Bladder microvascular endothelial cell (primary cell): ENCODE measurements at places on chromosomes 5 and 9. TPM values are rescaled to one million over a fixed set of nuclear protein-coding genes. Genes with fewer than 3 reads are reported as not detected.

The SNCB gene
- total RNA-seq = 0.16 and 1.1 TPM in 2 replicates

The KCTD16 gene
- total RNA-seq = under 0.01 and 0.06 TPM in 2 replicates

The HSD17B3 gene
- 0.13 TPM in 1 of 2 replicates, not detected in the other for total RNA-seq

The TRIM7 gene
- total RNA-seq = 2.0 and 8.6 TPM in 2 replicates

The MCTP1 gene
- total RNA-seq = 266 and 321 TPM in 2 replicates

The DOLPP1 gene
- total RNA-seq = 7.3 and 12.0 TPM in 2 replicates

The GRIN3A gene
- not detected in 2 replicates for total RNA-seq

The TPRN gene
- 3.2 and 3.4 TPM in 2 replicates for total RNA-seq

The DOCK2 gene
- total RNA-seq = 0.16 and 1.5 TPM in 2 replicates

The TMEM174 gene
- total RNA-seq = not detected in 2 replicates

The NOTCH1 gene
- 132 and 251 TPM in 2 replicates for total RNA-seq

The GPR151 gene
- total RNA-seq = not detected in 2 replicates

The IGFBPL1 gene
- 0.25 TPM in 1 of 2 replicates, not detected in the other for total RNA-seq

The SPAG8 gene
- 0.32 TPM in 1 of 2 replicates, not detected in the other for total RNA-seq

The ANXA2R gene
- total RNA-seq = 3.8 and 13.0 TPM in 2 replicates

The VDAC1 gene
- 195 and 317 TPM in 2 replicates for total RNA-seq

The PITX1 gene
- not detected in 2 replicates for total RNA-seq

The HTR1A gene
- total RNA-seq = not detected in 2 replicates

The NMUR2 gene
- not detected in 2 replicates for total RNA-seq

The AOPEP gene
- total RNA-seq = 24.1 and 46.6 TPM in 2 replicates

The HAPLN1 gene
- under 0.01 TPM in 1 of 2 replicates, not detected in the other for total RNA-seq

The ZBTB34 gene
- total RNA-seq = 6.2 and 12.9 TPM in 2 replicates

The TCF7 gene
- 0.16 and 0.31 TPM in 2 replicates for total RNA-seq

The ANKRD20A1 gene
- 0.97 and 14.1 TPM in 2 replicates for total RNA-seq

The DNAJC18 gene
- 4.4 and 8.9 TPM in 2 replicates for total RNA-seq

The PIP5K1B gene
- total RNA-seq = under 0.01 and 0.06 TPM in 2 replicates

The FUT7 gene
- total RNA-seq = not detected in 2 replicates

The SCGB3A2 gene
- not detected in 2 replicates for total RNA-seq

The PROB1 gene
- 2.1 and 5.8 TPM in 2 replicates for total RNA-seq

The IFNB1 gene
- total RNA-seq = not detected in 2 replicates

The KCNN2 gene
- total RNA-seq = 2.4 and 6.3 TPM in 2 replicates

The POLK gene
- total RNA-seq = 18.1 and 47.6 TPM in 2 replicates

The NDST1 gene
- total RNA-seq = 33.5 and 57.0 TPM in 2 replicates

The UNC13B gene
- total RNA-seq = 33.4 and 42.9 TPM in 2 replicates

The HTR4 gene
- not detected in 2 replicates for total RNA-seq

The SLC6A3 gene
- total RNA-seq = not detected in 2 replicates

The NOXA1 gene
- total RNA-seq = 0.97 and 2.1 TPM in 2 replicates

The GMCL2 gene
- total RNA-seq = not detected in 2 replicates

The GLIPR2 gene
- total RNA-seq = 4.9 and 44.4 TPM in 2 replicates

The TLX3 gene
- not detected in 2 replicates for total RNA-seq

The NPR3 gene
- 0.13 and 1.3 TPM in 2 replicates for total RNA-seq

The TMEM167A gene
- 28.5 and 55.3 TPM in 2 replicates for total RNA-seq

The UAP1L1 gene
- 12.1 and 23.3 TPM in 2 replicates for total RNA-seq

The CDH18 gene
- total RNA-seq = not detected in 2 replicates

The KIAA1191 gene
- 53.3 and 79.9 TPM in 2 replicates for total RNA-seq

The ARL14EPL gene
- not detected in 2 replicates for total RNA-seq

The C5orf22 gene
- total RNA-seq = 11.2 and 27.1 TPM in 2 replicates

The PCDHA10 gene
- under 0.01 and 0.13 TPM in 2 replicates for total RNA-seq

The FAM78A gene
- 4.7 and 5.3 TPM in 2 replicates for total RNA-seq

The PCDHGA10 gene
- 2.1 and 5.2 TPM in 2 replicates for total RNA-seq

The TARS1 gene
- total RNA-seq = 154 and 187 TPM in 2 replicates

The SLF1 gene
- total RNA-seq = 8.3 and 10.8 TPM in 2 replicates

The EEIG1 gene
- total RNA-seq = 1.1 and 20.5 TPM in 2 replicates

The IFNA21 gene
- total RNA-seq = not detected in 2 replicates

The SPINK4 gene
- total RNA-seq = not detected in 2 replicates
